Endothelial cell of umbilical vein (primary cell): ENCODE measurements at places on chromosomes 5 and 9. TPM values are rescaled to one million over a fixed set of nuclear protein-coding genes. Genes with fewer than 3 reads are reported as not detected.

Gene IRGM
- not detected in 2 replicates for total RNA-seq

- no peak for DNase-seq
- H3K4me3 ChIP-seq = no peak overlapping the region
- H3K4me1 ChIP-seq = no peaks in the 10 kb centered on the region
- no peak overlapping the region for H3K27ac ChIP-seq
Observed at GRCh38 chr5:125138266-125138665, 391.8 kb upstream of the ZNF608 start.

GRCh38 chr9:6788162-6789016 is 30.6 kb downstream of the KDM4C start:
- no peaks in the 10 kb centered on the region for H3K27me3 ChIP-seq
- peaks cover 21% of the 10 kb centered on the region for H3K4me1 ChIP-seq
- DNase-seq = peak; percentile 86

DNA sequence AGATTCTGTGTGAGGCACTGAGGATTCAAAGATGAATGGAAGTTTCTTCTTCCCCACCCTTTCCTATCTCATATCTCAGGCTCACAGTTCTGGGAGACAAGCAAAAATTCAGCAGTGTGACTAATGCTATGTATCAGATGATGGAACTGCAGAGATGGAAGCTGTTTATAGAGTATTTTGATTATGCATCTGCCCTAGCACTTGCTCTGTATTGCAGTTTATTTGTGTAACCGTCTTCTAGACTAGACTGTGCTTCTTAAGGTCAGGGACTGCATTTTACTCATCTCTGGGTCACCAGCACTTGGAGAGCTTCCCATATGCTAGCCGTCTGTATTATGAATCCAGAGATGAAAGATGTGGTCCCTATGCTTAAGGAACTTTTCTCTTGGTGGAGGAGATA is 12.6 kb downstream of the CAVIN4 start:
- no peak overlapping the region for H3K4me3 ChIP-seq
- H3K36me3 ChIP-seq = no peaks in the 10 kb centered on the region
- no peak overlapping the region for H3K27ac ChIP-seq
- no peaks in the 10 kb centered on the region for H3K27me3 ChIP-seq
- DNase-seq = peak; percentile 30

- no peak overlapping the region for H3K4me3 ChIP-seq
- peaks cover 27% of the 10 kb centered on the region for H3K4me1 ChIP-seq
- no peaks in the 10 kb centered on the region for H3K27me3 ChIP-seq
- H3K36me3 ChIP-seq = peaks cover 10% of the 10 kb centered on the region
- H3K27ac ChIP-seq = no peak overlapping the region
- DNase-seq = no peak
Observed at GRCh38 chr9:750249-750967, 91.1 kb upstream of the DMRT1 start.

DNA sequence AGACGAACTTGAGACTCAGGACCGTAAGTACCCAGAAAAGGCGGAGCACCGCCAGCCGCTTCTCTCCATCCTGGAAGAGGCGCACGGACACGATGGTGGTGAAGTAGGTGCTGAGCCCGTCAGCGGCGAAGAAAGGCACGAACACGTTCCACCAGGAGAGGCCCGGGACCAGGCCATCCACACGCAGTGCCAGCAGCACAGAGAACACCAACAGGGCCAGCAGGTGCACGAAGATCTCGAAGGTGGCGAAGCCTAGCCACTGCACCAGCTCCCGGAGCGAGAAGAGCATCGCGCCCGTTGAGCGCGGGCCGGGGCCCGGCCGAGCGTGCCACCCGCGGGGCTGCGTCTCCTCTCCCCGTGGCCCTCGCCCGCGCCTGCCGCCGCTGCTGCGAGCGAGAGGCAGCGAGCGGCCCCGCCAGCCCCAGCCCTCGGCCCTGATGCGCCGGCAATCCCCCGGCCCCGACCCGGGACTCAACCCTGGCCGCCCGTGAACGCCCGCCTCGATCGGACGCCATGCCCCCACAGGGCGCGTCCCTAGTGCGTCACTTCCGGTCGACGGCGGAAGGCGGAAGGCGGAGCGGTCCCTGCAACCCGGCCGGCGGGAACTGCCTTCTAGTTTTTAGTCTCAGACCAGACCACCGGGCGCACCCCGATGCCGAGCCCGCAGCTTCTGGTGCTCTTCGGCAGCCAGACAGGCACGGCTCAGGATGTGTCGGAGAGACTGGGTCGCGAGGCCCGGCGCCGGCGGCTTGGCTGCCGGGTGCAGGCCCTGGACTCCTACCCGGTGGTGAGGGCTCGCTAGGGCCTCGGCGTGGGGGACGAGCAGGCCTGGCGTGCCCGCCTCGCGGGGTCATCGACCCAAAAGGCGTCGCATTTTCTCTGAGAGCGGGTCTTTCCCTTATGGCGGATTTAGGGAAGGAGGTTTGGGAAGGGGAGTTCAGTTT is at the start of the genes NDOR1 and TMEM203:
TSS of gene NDOR1 (plus strand) at position 575 of the 944 bp plus-strand sequence. CDS start at position 653, 78 bp downstream.
TSS of gene TMEM203 (minus strand) at position 523 of the 944 bp plus-strand sequence. CDS start at position 289, 234 bp downstream.
- H3K4me1 ChIP-seq = peaks cover 26% of the 10 kb centered on the region
- no peaks in the 10 kb centered on the region for H3K36me3 ChIP-seq
- DNase-seq = peak; percentile 80
- peak within 1 kb of the TSS; percentile 56 for H3K27ac ChIP-seq
- H3K27me3 ChIP-seq = no peaks in the 10 kb centered on the region

DNA sequence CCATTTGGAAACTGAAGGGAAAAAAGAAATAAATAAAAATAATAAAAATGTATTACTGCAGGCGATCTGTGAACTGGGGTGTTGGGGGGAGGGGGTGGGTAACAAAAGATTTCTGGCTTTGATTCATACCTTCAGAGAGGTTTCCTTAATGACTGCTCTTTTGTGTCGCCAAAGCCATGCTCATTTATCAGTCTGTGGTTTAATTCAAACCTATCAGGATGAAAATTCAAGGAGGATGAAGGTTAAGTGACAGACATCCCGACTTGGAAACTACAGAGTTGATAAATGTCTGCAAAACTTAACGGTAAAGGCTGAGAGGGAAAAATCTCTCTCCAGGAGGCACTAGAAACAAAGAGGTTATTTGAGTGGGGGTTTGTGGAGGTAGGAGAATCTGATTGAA is 278.2 kb downstream of the PSAT1 start:
- H3K4me3 ChIP-seq = no peak overlapping the region
- no peak for DNase-seq
- H3K36me3 ChIP-seq = no peaks in the 10 kb centered on the region

- no peaks in the 10 kb centered on the region for H3K27me3 ChIP-seq
- H3K36me3 ChIP-seq = no peaks in the 10 kb centered on the region
- no peak overlapping the region for H3K27ac ChIP-seq
- H3K4me3 ChIP-seq = no peak overlapping the region
Observed at GRCh38 chr5:27308153-27308552, 269.8 kb upstream of the CDH9 start.

GRCh38 chr5:39395521-39395920 is 29.3 kb downstream of the DAB2 start:
- peaks cover 21% of the 10 kb centered on the region for H3K4me1 ChIP-seq
- peak overlapping the region; percentile 42 for H3K27ac ChIP-seq
- H3K36me3 ChIP-seq = peaks cover 37% of the 10 kb centered on the region
- H3K27me3 ChIP-seq = no peaks in the 10 kb centered on the region
- H3K4me3 ChIP-seq = no peak overlapping the region

GRCh38 chr9:97853844-97854695 is 1.0 kb downstream of the FOXE1 start:
- peaks cover under 1% of the 10 kb centered on the region for H3K4me1 ChIP-seq
- H3K4me3 ChIP-seq = no peak overlapping the region
- H3K36me3 ChIP-seq = no peaks in the 10 kb centered on the region
- H3K27me3 ChIP-seq = peaks cover 99% of the 10 kb centered on the region
- no peak for DNase-seq
